GM13977 (cell line): ENCODE measurements at places on chromosomes 13 and 19.

DNA sequence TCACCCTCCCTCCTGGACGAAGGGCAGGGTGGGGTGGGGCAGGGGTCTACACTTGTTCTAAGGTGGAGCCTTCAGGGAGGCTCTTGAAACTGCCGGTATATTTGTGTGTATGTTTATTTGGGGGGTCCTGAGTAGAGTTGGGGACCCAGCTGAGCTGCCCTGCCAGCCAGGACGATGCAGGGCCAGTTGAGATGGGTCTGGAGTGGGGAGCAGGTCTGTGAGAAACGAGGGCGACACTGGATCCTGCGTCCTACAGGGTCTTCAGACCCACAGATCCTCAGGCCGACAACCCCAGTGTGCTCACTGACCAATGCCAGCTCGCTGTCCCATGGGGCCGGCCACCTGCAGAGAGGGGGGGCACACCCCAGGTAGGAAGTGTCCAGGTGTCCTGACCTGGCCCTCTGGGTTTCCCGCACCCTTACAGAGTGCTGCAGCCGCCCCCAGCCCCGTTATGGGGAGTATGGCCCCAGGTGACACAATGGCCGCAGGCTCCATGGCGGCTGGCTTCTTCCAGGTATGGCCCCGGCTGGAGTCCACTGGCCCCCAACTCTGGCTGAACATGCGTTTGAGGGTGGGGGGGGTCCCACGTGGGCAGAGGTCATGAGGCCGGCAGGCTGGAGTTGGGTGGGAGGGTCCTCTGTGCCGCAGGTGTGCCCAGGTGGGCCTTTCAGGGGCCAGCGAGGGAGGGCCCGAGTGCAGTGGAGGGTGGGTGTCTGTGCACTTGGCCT, 7.4 kb downstream of the ISYNA1 start:
- no peak for DNase-seq

DNA sequence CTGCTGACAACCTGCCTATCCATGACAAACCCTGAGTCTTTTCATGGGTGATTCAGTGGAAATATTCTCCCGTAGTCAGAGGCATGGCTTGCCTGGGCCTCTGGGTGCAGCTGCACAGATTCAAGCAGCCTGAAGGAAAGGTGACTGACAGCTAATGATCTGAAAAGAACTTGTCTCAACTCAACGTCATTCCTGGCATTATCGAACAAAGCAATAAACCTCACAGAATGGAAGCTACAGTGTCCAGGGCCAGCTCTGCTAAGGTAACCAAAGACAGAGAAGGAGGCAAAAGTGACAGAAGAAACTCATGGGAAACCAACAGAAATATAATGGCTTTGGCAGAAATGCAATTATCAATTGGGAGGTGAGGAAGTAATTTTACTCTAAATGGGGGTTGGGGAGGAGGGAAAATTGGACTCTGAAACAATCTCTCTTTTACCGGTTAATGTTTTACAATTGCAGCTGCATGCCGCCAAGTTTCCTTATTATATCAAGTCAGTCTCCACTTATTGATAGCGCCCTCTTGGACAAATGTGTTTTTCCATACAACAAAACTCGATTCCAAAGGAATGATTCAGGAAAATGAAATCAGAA, 12.9 kb downstream of the STARD13 start:
- no peak for DNase-seq

GRCh38 chr19:29914933-29915332, 27.1 kb upstream of the URI1 start:
- DNase-seq: no peak

DNA sequence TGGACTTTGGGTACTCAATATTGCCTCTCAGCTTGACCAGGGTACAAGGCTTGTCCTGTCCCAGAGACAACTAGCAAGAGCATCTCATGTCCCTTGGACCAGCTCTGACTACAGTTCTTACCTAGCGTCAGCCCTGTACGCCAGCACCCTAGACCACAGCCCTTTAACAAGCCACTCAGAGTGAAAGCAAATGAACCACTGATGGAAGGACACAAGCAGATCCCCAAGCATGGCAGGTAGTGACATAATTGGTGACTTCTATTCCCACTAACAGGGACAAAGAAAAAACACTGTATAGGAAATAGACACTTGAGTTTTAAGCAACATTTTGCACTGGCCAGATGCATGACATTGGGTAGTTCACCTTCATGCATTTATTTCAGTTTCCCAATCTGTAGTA, 8.8 kb upstream of the LRCH1 start:
- peak; percentile 40 for DNase-seq

DNA sequence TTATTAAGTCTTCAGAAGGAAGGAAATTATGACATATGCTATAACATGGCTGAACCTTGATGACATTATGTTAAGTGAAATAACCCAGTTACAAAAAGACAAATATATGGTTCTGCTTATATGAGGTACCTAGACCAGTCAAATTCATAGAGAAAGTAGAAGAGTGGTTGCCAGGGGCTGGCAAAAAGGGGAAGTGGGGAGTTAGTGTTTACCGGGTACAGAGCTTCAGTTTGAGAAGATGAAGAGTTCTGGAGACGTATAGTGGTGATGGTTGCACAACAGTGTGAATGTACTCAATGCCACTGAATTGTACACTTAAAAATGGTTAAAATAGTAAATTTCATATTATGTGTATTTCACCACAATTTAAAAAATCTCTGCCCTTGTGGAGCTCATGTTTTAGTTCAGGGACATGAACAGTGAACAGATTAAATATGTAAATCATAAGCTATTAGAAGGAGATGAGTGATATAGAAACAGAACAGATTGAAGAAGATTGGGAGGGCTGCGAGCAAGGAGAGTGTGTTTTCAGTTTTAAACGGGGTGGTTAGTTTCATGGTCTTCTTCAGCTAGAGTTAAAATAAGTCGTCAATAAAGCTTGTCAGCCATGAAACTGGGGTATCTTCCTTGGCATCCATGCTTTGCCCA, 355.2 kb downstream of the KCNRG start:
- no peak for DNase-seq

DNA sequence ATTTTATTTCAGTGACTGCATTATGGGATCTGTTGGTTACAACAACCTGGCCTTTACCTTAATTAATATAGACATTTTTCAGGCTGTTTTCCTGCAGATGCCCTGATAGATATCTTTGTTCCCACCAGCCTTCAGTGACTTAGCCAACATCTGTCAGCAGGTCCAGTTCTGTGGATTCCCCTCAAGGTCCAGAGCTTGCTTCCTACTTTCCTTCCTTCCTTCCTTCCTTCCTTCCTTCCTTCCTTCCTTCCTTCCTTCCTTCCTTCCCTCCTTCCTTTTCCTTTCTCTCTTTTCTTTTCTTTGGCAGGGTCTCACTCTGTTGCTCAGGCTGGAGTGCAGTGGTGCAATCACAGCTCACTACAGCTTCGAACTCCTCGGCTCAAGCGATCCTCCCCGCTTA, 14.4 kb upstream of the CYP2B6 start:
- no peak for DNase-seq

GRCh38 chr19:49807904-49808675, 5.0 kb downstream of the FUZ start:
- no peak for DNase-seq

GRCh38 chr13:74443631-74444030, 309.4 kb upstream of the KLF12 start:
- no peak for DNase-seq

DNA sequence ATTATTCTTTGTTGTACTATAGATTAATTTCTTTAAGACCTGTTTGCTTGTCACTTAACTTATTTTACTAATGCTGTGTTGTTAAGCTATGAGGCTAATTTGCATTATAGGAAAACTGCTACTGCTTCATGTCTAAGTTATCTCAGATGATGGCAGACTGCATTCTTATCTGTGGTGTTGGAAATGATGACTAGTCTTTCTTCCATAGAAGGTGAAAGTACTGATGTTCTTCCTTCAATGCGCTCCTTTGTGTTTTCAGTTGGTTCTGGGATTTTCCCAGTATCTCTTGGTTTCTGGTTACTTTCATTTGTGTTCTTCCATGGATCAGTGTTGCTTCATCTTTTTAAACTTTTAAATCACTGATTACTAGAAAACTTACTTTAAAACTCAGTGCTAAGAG, 46.9 kb downstream of the TPP2 start:
- no peak for DNase-seq

- no peak for DNase-seq
Observed at GRCh38 chr13:46684287-46685001, 112.5 kb downstream of the ESD start.

- DNase-seq: no peak
Observed at GRCh38 chr19:33797802-33798671, 1.4 kb downstream of the KCTD15 start.

DNA sequence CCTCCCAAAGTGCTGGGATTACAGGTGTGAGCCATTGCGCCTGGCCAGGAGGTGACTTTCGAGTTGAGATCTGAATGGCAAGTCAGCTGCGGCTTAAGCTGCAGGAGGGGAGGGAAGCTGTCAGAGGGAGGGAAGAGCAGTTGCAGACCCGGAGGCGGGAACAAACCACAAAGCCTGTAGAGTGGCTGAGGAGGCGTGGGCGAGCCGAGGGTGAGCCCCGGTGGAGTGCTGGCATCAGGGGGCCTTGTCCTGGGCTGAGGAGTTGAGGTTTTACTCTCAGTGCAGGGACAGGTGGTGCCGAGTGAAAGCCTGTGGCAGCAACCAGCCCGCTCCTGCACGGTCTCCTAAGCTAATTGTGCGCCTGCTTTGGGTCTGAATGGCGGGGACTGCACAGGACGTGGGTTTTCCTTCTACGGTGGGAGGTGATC, 24.2 kb downstream of the PPP1R37 start:
- DNase-seq: peak; percentile 67

DNA sequence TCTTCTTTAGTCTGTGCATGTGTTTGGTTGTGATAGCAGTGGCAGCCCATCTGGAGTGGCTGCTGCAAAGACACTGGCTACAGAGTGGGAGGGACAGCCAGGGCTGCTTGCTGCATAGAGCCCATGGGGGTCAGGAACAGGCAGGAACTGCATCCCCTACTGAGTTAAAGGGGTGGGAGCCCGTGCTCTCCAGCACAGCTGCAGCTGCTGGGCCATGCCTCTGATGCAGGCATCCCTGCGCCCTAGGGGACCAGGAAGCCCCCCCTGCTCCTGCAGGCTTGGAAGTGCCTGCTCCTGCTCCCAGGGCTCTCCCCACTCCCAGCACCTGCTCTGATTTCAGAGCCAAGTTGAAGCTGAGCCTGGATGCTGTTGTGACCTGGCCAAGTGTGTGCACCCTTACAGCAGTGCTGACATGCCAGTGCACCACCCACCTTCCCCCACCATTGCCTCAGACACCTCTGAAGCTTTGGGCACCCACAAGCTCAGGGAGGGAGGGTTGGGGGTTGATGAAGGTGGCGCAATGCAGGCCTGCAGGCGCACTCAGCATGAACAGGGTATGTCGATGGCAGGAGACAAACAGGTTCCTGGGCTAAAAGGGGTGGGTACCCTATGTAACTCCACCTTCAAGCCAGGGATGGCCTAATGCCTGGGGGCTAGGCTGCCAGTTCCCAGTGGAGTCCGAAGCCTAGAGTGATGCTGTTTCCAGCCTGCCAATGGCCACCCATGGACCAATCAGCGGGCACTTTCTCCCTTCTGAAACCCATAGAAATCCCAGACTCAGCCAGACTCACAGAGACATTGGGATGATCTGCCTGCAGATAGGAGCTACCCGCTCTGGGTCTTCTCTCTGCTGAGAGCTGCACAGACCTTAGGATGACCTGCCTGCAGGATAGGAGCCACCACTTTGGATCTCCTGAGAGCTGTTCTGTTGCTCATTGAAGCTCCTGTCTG, 919.9 kb upstream of the MIR17HG start:
- no peak for DNase-seq

- DNase-seq: no peak
Observed at GRCh38 chr13:31663880-31664585, 75.3 kb upstream of the RXFP2 start.

- DNase-seq: no peak
Observed at GRCh38 chr19:29259867-29260281, 46.9 kb upstream of the UQCRFS1 start.

- no peak for DNase-seq
Observed at GRCh38 chr13:53601113-53601512, 572.5 kb downstream of the OLFM4 start.

DNA sequence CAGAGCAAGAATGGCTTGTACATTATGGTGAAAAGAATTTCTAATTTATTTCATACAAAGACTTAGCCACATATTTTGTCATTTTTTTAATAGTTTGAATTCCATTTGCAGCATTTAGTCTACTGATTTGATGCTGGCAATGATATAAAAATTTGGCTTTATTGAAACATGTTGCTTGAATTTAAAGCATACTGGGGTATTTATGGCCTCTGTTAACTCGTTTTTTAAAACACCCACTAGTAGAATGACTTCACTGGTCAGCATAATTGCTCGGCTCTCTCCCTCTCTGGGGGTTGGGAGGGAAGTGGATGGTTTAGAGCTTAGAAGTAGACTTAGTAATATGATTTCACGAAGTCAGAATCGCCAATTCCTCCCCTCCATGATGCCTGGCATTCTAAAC, 354.9 kb upstream of the HTR2A start:
- DNase-seq: no peak

- DNase-seq: no peak
Observed at GRCh38 chr19:14528419-14529253, 758 bp upstream of the TECR start.

DNA sequence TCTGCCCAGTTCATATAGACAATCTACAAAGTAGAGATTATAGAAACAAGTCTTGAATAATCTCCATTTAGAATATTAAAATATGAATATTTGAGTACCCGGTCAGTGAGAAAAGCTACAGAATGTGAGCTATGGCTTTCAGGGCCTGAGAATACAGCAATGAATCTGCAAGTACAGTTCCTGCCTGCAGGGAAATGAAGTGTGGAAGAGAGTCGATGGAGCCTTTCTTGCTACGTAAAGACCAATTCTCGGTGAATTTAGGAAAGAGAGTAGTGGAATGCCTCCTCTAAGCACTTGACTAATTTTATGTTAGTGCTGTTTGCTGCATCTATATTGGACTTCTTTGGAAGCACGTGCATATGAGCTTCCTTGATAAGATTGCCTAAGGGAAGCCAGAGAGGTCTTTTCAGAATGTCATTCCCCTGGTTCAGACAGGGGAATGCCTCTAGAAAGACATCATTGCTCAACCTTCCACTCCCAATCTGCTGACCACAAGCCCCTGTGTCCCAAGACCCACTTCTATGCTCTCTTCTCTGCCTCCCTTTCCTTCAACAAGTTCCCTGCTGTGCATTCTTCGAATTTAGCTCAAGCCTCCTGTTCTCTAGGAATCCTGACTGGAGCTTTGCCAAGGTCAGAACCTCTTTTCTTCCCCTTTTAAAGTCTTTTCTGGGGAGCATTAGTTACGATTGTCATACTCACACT, 41.9 kb downstream of the GPC6 start:
- DNase-seq: no peak

DNA sequence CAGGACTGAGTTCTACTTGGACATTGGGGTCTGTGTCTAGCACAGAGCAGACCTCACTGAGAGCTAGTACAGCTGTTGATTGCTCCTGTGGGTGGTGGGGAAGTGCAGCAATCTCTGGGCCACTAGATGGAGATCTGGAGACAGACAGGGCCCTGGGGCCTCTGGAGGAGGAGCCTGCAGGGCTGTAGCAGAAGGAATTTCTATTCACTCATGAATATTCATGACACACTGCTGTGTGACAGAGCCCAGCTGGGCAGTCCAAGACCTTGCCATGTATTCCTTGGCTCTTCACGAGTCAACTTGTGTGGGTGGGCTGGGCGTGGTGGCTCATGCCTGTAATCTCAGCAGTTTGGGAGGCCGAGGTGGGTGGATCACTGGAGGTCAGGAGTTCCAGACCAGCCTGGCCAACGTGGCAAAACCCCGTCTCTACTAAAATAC, 37.5 kb downstream of the SUGP2 start:
- DNase-seq: peak; percentile 63
